Transverse colon (tissue), 4 donors: ENCODE measurements at places on chromosomes 6 and 20.
A peak's percentile ranks its signal among the peaks of the same experiment; 100 is the strongest.

DNA sequence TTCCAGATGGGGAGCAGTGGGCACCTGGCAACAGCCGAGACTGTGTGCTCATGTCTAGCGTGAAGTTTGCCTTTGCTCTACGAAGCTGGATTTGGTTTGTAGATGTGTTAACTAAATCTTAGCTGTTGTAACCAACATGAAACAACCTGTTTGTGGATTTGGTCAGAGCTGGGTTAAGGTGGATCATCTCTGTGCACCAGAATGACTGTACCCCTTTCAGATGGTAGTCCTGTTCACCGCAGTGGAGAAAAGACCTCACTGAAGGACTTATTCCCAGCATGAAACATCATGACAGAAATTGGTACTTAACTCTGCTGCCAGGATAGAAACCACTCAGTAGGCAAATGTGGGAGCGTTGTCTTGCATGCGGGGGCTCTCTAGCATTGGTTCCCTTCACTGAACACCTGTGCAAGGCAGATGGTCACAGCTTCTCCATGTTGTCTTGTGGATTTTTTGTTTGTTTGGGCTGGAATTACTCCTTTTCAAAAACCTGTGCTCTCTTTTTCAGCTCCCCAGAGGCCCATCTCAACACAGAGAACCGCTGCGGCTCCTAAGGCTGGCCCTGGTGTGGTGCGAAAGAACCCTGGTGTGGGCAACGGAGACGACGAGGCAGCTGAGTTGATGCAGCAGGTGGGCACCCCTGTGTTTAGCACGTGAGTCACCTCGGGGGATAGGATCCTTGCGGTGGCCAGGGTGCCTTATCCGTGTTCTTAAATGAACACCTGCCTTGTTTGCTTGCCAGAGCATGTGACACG lies 19.3 kb upstream of the EFCAB8 start:
- no peak for DNase-seq

DNA sequence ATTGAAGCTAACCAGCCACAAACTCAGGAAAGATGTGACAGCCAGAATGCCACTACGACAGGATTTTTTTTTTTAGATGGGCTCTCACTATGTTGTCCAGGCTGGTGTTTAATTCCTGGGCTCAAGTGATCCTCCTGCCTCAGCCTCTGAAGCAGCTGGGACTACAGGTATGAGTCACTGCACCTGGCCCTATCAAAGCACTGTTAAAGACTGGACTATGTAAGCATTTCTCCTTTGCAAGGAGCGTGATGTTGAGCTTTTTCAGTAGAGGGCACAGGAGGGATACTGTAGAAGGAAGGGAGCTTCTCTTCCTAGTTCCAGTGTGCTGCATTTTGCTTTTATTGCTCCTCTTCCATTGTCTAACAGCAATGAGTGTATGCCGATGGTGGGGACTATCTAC lies 35.8 kb downstream of the ZBTB9 start:
- no peak for DNase-seq

DNA sequence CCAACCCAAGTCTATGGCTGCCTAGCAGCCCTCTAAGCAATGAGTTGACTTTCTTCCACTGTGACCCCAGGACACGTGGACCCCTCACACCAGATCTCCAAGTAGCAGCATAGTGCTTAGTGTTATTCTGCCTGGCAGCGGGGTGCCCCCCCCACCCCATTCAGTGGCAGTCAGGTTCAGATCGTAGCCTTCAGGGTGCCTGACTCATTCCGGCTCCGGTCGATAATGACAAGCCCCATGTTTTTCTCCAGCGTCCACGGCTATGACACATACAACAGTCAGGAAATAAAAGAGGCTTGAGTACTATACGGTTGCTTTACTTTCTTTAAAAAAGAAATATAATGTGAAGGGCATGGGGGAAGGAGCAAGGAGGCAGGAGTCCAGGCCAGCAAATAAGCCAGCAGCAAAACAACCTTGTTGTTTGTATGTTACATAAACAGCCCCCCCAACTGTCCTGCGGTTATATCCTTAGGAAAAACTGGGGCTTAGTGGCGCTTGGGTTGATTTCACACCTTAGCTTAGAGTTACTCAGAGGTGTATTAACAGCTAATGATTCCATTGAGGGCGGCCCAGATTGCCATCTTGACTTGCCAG lies 23.1 kb downstream of the GNAS start:
- DNase-seq = no peak

DNA sequence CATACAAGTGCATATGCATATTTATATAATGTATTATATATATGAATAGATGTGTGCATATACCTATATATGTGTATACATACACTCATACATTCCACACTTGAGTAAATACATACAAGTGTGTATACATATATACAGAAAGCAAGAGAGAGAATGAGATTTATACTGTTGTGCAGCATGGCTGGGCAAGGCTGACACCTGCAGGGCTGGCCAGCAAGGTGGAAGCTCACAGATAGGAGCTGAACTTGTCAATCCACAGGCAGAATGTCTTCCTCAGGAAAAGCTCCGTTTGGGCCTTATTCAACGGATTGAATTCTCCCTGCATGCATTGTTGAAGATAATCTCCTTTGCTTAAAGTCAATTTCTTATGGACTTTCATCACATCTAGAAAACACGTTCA lies 256.7 kb downstream of the ZNF217 start:
- DNase-seq = no peak

DNA sequence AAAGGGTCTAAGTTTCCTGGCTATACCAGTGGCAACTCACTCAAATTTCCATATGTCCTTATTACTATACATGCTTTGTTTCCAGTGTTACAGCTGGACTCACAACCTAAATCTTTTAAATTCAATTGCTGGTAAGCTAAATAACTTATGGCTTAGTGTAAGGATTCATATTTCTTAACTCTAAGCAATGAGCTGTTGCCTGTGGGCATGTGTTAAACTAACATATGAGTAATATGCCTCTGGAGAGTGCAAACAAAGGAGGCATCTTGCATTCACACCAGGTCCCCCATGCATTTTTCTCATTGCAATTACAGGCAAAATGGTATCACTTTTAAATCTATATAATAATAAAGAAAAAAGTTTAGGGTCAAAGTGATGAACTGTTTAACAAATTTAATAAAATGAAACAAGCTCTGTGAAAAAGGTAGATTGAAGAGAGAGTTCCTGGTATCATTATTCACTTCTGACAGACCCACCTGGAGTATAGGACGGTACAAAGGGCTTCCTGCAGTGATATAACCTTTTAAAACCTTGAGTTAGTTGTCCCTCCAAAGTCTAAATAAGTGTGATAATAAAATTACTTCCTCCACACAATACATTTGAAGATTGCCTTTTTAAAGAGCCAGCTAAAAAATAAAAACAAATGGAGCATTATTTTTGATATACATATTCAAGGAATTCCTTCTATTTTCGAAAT lies 57.6 kb upstream of the HMGCLL1 start:
- DNase-seq = no peak

DNA sequence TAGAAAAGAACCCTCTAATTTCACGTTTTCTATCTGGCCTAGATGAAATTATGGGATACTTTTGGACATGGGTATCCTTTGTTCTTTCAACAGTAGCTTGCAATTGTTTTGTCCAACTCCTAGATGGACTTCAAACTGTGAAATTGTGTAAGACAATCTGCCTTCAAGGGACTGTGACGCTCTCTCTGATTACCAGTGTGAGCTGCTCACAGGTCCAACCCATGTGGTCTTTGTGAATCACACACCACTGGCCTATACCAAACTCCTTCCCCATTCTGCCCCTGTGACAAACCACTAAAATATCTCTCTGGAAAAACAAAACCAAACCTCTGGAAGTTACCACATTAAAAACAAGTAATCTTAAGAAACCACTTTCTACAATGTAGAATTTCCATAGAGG lies 59.5 kb downstream of the NINL start:
- DNase-seq = no peak

GRCh38 chr6:15365273-15365687 lies 119.4 kb downstream of the JARID2 start:
- DNase-seq = peak; percentile 83

DNA sequence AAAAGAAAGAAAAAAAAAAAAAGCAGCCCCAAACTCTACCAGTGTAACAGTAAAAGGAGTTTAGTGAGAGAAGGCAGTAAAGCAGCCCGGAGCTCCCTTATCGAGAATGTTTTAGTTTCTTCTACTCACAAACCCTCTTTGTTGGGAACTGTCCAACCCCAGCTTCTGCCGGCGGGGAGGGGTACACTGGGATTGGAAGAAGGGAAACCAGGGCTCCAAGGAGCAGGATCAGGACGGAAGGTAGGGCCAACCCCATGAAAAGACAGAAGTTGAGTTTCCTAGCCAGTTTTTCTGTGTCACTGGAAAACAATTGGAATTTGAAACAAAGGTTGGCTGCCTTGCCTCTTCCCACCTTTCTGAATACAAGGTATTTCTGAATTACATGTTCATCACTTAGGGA lies 66.0 kb downstream of the KIZ start:
- no peak for DNase-seq

- DNase-seq = no peak
These were observed 28.6 kb upstream of the EZR start for GRCh38 chr6:158847786-158848185.

- DNase-seq = no peak
These were observed 94.4 kb upstream of the BMP2 start for GRCh38 chr20:6673071-6673470.

GRCh38 chr20:37007898-37008649 lies 56.6 kb upstream of the SAMHD1 start:
- DNase-seq = no peak

GRCh38 chr6:170402318-170403040 lies 95.9 kb downstream of the FAM120B start:
- DNase-seq = no peak

DNA sequence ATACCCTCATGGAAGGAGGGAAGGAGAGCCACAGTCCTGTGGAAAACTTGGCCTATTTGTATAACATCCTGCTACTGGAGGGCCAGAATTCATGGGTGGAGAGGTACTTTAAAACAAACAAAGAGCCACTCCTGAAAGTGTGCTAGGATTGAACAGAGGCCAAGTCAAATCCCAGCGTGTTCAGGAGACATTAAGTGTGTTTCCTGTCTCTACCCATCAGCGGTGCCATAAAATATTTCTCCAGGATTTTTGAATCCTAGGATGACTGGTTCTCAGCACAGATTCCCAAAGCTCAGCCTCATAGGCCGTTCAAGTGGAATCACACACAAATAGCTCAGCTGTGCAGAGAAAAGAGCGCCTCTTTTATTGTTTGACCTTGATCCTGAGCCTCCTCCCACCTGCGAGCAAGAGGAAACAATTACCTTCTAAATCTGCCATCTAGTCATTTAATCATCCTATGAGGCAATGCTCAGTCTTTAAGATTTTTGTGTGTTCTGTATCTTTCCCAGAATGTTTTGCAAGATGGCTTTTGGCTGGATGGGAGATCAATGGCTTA lies 31.8 kb upstream of the RALGAPA2 start:
- DNase-seq = no peak

DNA sequence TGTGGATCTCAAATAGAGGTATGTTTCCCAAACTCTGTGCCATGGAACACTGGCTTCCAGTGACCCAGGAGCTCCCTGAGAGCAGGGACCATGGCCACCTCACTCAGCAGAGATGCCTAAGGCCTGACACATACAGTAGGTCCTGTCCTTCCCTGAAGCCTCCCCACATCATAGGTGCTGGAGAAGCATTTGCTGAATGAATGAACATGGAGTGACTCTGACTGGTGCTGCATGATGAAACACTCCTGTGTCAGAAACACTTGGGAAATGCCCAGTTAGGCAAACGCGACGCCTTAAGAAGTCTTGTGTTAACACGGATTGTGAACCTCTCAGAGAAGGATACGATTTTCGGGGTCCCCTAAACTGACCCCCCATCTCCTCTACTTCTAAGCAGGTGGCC lies 14.3 kb downstream of the SLA2 start:
- no peak for DNase-seq

- peak; percentile 86 for DNase-seq
These were observed 223.6 kb upstream of the CITED2 start for GRCh38 chr6:139597771-139598755.

GRCh38 chr20:52748285-52748932 lies 223.7 kb upstream of the TSHZ2 start:
- no peak for DNase-seq

DNA sequence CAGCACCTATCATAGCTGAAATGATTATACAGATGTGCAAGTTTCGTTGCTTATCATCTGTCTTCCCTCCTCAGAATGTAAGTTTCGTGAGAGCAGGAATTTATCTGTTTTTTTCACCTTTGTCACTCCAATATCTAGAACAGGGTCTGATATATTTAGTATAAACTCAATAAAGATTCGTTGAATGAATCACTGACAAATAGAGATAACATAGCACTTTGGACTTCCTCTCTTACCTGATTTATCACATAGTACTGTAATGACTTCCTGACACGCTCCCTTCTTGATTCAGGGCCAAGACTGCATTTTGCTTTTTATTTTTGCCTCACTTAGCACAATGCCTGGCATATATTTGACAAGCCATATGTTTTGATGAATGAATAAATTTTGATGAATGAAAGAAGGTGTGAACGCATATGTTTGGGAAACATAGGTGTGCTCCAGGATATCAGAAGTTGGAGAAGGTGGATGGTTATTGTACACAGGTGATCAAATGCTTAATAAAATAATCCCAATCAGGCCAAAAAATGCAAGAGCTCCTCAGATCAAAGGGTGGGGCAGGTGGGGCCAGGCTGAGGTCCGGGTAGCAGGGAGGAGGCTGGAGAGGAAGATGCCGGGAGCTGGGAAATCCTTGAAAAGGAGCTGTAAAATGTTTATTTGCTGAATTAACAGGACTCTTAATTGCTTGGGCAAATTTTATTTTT lies 33.0 kb downstream of the PIM1 start:
- peak; percentile 27 for DNase-seq

GRCh38 chr20:57665589-57665971 lies 44.2 kb downstream of the PMEPA1 start:
- no peak for DNase-seq

GRCh38 chr6:65938000-65938399 lies 231.0 kb upstream of the EYS start:
- DNase-seq = no peak

DNA sequence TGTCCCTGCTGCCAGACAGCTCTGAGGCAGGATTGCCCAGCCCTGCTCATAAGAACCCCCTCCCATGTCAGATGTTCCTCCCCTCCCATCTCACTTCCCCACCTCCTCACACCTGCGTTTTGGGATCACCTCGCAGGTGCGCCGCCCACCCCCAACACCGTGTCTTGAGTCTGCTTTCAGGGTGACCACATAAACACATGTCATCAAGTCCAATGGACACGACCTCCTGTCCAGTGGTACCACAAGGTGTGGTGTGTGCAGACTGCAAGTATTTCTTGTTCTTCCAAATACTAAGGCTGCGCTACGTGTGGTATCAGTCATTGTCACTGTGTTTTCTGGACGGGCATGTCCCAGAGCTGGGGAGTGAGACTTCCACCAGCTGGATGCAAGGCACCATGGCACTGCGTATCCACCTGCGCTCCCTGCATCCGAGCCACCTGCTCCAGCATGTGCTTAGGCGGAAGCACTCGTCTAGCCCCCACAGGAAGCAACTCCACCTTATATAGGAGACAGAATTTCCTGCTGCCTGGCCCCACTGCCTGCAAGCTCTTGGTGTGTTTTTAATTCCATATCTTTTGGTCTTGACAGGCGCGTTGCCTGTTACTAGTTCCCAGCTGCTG lies 119.7 kb upstream of the NXT1 start:
- DNase-seq = no peak
